Foreskin fibroblast (primary cell): ENCODE measurements at places on chromosomes 1 and 21.
A peak's percentile ranks its signal among the peaks of the same experiment; 100 is the strongest.

DNA sequence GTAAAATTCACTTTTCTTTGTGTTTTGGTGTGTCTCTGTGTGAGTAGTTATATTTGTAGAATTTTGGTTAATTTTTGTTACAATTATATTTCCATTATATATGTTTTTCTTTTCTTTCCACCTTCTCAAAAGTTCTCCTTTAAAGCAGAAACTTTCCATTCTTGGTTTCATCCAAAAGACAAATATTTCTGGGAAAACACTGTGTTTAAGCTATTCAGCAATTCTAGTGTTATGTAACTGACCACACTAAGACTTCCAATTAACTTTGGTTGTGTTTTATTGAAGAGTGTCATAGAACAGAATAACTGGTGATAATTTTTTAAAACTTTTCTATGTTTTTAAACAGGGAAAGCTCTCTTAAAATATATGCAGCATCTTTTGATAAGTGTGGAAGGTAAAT lies 13.6 kb upstream of the RGL1 start:
- no peak for DNase-seq

DNA sequence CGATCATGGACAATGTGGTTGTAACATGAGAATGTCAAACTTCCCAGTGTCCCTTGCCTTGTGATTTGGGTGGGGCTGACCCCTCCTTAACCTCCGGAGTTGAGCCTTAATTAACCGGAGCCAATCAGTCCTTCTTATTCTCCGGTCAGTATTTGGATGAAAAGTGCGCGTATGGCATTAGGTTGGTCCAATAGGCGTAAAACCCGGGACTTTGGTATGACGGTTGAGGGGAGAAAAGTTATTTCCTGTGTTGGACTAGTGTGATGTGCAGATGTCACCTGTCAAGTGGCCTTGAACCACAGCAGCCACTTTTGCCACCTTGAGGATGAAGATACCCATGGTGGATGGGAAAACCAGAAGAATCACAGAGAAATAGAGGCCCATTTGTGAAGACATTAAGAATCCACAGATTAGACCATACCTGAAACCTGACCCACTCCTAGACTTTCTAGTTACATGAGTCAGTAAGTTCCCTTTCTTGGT lies 5.1 kb downstream of the PAFAH2 start:
- DNase-seq, result no peak

GRCh38 chr1:226433341-226433720 lies 25.4 kb upstream of the PARP1 start:
- DNase-seq, result no peak

GRCh38 chr21:44303490-44303981 lies 3.7 kb downstream of the PFKL start:
- no peak for DNase-seq

- DNase-seq, result no peak
Observed at GRCh38 chr1:90488451-90488850, 228.7 kb downstream of the BARHL2 start.

DNA sequence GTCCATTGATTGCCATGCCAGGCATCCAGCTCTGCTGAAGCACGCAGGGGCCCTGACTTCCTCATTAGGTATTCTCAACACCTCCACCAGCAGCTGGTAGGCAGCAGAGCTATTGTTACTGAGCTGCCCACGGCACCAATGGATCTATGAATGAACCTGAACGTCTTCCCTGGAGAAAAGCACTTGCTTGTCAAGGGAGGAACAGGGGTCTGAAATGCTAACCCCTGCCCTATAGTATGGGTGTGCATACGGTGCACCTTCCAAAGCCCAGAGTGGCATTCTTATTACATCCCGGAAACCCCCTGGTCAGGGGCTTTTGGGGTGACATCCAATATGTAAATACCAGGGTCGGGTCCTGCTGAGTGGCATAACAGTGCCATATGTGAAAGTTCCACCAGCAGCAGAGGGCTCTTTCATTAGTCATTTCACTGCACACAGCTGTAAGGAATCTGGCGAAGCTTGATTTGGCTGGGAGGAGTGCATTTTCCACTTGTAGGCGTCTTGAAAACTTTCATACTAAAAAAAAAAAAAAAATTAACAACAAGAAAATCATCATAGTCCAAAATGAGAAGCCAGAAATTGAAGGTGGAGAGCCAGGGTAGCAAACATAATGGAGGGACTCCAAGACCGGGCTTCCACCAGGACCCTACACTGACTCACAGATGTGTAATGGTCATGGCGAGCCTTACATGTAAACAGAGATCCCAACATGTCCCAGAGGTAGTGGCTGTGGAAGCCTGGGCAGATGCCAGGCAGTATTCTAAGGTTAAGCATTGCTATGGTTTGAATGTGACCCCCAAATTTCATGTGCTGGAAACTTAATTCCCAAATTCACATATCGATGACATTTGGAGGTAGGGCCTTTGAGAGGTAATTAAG lies 58.8 kb upstream of the PRDX6 start:
- DNase-seq, result peak; percentile 41

DNA sequence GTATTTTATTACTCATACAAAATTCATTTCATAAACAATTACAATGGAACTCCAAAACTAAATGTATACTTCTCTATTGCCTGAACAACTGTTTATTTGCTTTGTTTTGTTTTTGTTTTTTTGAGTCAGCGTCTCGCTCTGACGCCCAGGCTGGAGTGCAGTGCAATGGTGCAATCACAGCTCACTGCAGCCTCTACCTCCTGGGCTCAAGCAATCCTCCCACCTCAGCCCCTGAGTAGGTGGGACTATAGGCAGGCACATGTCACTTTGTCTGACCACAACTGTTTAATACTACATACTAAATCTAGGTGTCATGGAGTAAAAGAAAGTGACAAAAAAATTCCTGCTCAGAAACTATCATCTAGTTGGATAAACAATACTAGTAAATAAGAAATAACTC lies 49.3 kb downstream of the RAB3GAP2 start:
- DNase-seq, result no peak

- DNase-seq, result no peak
Observed at GRCh38 chr21:32888971-32889370, 117.4 kb upstream of the PAXBP1 start.

DNA sequence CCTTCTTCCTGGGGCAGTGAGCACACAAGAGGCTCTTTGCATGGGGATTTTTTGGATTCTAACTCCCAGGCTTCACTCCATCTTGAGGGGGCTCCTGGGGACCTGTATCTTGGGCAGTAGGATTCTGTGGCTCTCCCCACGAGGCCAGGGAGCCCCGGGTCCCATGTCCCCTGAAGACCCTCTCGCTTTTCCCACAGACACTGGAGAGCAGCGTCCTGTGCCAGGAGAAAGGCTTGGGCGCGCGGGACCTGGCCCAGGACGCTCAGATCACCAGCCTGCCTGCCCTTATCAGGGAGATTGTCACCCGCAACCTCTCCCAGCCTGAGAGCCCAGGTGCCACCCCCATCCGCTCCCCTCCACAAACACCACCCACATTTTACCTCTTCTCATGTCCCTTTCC lies 735 bp downstream of the CROCC start:
- DNase-seq, result no peak
